CD4-positive, alpha-beta T cell treated with Interleukin-2 at 100 ng/mL for 4 hours (primary cell): ENCODE measurements at places on chromosomes 6 and 20.

DNA sequence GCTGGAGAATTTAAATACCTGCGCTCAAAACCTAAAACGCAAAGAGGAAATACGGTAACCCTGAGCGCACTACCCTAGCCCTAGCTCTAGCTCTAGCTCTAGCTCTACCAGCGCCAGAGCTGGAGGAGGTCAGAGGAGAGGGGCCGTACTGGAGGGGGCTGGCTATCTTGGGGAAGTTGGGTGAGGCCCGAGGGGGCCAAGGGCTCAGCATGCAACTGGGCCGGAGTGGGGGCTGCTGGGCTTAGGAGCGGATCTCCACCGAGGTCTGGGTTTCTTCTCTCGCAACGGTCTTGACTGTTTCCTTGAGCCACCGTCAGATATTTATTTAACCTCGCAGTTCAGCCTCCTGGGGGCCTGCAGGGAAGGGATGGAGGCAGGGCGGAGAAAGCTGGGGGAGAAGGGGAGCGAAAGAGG lies 91.0 kb downstream of the NCR2 start:
- peak; percentile 19 for DNase-seq

GRCh38 chr6:39543095-39543494 lies 182.1 kb downstream of the KIF6 start:
- DNase-seq, result no peak

GRCh38 chr20:36105711-36106226 lies 48.8 kb upstream of the EPB41L1 start:
- DNase-seq, result no peak

GRCh38 chr20:33933469-33933909 lies 60.2 kb upstream of the RALY start:
- peak; percentile 59 for DNase-seq

GRCh38 chr6:158465747-158466146 lies 94.1 kb upstream of the TMEM181 start:
- no peak for DNase-seq

GRCh38 chr6:35494161-35494563 lies 2.7 kb downstream of the TEAD3 start:
- DNase-seq, result no peak

DNA sequence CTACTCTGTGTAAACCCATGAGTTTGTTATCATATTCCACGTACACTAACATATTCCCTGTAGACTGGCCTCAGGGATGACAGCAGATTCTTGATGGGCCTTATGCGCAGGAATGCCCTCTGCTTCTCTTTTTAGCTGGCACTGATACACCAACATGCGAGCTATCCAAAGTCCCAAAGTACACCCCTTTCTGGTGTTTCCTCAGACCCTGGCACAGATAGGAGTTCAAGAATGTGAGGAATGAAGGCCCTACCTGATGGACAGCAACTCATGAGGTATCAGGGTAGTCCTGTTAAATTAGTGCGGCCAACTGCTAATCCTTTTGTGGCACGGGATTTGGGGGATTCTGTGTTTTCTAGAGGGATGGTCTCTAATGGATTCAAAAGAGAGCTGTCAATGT lies 93.0 kb downstream of the BACH2 start:
- no peak for DNase-seq
